ENCODE measurements at places on chromosomes 5 and 9. TPM values are rescaled to one million over a fixed set of nuclear protein-coding genes. Genes with fewer than 3 reads are reported as not detected.
A peak's percentile ranks its signal among the peaks of the same experiment; 100 is the strongest.

Gene MYO10
- polyA plus RNA-seq, result 4.5 TPM

Gene DEPDC1B
- 17.4 TPM for polyA plus RNA-seq

Gene C9orf152
- polyA plus RNA-seq, result 0.18 TPM

GRCh38 chr5:27458287-27458686 is 419.9 kb upstream of the CDH9 start:
- DNase-seq, result no peak
- no peak overlapping the region for H3K4me3 ChIP-seq
- H3K36me3 ChIP-seq, result no peaks in the 10 kb centered on the region
- H3K27me3 ChIP-seq, result no peaks in the 10 kb centered on the region
- no peak overlapping the region for H3K27ac ChIP-seq

GRCh38 chr5:4817767-4818166 is 322.4 kb upstream of the ADAMTS16 start:
- no peaks in the 10 kb centered on the region for H3K4me1 ChIP-seq
- no peak for DNase-seq
- H3K27me3 ChIP-seq, result no peaks in the 10 kb centered on the region
- H3K36me3 ChIP-seq, result no peaks in the 10 kb centered on the region

DNA sequence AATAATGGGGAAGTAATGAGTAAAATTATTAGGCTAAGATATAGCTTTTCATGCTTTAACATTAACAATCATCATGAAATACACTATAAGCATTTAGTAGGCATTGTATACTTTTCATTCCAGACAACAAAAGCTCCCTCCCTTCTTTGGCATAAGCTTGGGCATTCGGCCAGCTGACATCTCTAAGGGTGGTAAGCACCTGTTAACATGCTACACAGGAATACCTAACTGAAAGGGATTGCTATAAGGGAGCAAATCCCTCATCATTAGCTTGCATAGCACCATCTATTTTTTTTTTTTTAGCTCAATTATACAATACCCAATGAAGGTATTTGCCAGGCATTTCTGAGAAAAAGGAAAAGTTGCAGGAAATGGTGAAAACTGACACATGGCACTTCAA is 16.6 kb downstream of the STRBP start:
- DNase-seq, result no peak
- peaks cover 21% of the 10 kb centered on the region for H3K4me1 ChIP-seq
- H3K27me3 ChIP-seq, result no peaks in the 10 kb centered on the region
- no peak overlapping the region for H3K27ac ChIP-seq

- DNase-seq, result no peak
- H3K27ac ChIP-seq, result no peak overlapping the region
- no peaks in the 10 kb centered on the region for H3K36me3 ChIP-seq
- H3K27me3 ChIP-seq, result no peaks in the 10 kb centered on the region
These were observed 70.8 kb upstream of the CHD1 start for GRCh38 chr5:98999631-99000030.

- DNase-seq, result peak; percentile 69
- H3K27me3 ChIP-seq, result no peaks in the 10 kb centered on the region
- peaks cover 9% of the 10 kb centered on the region for H3K36me3 ChIP-seq
- H3K27ac ChIP-seq, result peak overlapping the region; percentile 51
These were observed 27.9 kb downstream of the BDP1 start for GRCh38 chr5:71483355-71483754.
